ENCODE measurements at places on chromosomes 4 and X.

DNA sequence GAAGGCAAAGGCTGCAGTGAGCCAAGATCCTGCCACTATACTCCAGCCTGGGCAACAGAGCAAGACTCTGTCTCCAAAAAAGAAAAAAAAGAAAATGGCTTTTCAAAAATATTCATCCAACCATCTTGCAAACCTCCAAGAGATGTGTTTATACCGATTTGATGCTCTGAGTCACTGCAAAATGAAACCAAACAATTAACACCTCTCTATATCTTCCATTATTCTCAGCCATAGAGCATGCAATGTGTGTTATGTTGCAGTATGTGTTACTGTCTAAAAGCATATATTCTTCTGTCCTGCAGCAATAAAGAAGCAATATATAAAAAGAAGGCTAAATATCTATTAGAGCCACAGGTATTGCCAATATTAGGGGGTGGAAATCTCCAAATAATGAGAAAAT is 51.4 kb downstream of the ARAP2 start:
- DNase-seq = no peak

GRCh38 chr4:81694176-81694913 is 222.6 kb upstream of the RASGEF1B start:
- DNase-seq = no peak

GRCh38 chrX:55149242-55149641 is 60.4 kb downstream of the PAGE2 start:
- no peak for DNase-seq

DNA sequence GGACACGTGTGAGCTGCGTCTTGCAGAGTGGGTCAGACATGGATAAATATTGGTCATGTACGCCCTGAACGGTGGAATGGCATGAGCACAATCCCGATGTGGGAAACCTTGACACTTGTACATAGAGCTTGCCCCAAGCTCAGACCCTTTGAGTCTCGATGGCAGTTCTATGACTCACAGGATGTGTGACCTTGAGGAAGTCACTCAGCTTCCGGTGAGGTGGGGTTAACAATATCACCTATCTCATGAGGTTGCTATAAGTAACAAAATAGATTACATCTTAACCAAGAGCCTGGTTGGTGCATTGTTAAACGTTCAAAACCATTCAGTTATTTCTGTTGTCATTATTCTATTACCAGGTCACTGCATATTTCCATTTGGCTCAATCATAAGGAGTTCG is 109.1 kb upstream of the TBL1X start:
- peak; percentile 45 for DNase-seq

- no peak for DNase-seq
These were observed 19.8 kb downstream of the VCX3B start for GRCh38 chrX:8484360-8484949.

DNA sequence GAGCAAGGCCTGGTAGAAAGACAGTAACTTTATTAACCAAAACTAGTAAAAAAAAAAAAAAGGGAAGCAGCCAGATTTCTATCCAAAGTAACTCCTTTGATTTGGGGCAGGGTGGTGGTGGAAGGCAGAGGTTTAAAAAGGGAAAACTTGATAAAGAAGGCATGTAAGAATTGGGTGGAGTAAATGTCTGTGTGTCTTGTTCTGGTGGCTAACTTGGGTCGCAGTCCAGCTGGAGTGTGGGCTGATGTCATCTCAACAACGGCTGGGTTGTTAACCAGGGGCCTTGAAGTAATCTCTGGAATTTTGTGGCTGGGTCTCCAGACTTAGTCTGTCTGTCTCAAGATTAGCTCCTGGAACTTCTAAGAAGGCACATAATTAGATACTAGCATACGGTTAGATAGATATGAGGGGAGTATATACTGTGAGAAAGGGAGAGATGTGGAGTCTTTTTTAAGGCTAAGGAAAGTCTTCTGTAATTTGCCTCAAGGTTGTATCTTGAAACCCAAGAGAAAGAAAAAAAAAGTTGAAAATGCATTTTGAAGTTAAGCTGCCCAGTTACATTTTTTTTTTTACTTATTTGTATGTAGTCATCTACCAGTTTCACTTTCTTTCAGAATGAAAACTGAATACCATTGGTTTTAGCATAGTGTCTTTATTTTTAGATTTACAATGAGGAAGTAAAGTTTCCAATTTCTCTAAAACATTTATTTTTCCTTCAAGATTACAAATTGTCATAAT is 48.3 kb downstream of the MTHFD2L start:
- no peak for DNase-seq

GRCh38 chr4:3436798-3437581 is 4.8 kb upstream of the HGFAC start:
- no peak for DNase-seq

DNA sequence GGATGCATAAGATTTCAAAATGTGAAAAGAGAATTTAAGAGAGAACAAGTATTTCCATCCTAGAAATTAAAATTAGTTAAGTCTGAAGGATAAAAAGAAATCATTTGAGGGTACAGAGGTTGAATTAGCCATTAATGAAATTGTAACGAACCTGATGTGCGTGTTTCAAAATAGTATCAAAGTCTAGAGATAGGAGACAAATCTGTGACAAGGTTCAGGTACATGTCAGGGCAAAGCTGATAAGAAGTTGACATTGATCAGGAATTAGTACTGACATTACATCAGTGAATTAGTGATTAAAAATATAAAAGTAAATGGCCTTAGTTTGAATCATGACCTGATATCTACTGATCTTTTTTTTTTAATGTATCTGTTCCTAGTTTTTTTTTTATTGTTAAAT is 62.3 kb downstream of the UGT2B10 start:
- no peak for DNase-seq

GRCh38 chr4:80425124-80426100 is 89.9 kb downstream of the CFAP299 start:
- DNase-seq = no peak

DNA sequence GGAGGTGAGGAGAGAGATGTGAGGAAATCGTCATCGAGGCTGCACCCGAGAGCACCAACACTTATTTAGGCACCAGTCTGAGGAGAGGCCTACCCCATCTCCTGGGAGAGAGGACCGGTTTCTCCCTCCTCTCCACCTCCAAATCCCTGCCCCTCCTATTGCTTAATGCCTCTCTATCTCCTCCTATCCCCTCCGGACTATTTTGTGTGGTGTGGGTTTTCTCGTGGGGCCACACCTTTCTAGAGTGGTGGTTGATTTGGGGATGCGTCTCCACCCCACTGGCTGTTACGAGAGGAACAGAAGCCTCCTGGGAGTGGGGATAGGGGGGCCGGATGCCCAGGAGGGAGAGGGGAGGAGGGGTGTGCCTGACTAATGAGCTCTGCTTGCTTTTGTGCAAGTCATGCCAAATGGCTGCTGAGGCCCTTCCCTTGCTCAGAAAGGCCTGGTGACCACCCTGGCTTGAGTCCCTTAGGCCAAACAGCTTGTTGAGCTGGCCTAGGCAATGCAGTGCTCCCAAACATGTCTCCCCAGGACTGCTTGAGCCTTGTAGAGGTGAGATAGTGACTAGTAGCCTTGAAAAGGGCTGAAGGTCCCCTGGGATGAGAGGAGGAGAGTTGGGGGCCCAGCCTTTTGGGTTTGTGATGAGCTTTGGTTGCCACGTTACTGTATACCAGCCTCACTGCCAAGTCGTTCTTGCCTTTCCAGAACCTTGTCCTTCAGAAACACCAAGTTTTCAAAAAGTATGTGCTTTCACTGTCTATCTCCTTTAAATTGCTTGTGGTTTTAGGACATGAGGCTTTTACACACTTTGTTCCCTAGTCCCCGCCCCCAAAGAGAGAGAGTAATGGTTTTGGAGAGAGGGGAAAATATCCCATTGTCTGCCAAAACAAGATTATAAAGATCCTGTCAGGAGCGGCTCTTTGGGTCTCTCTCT is 1.2 kb downstream of the MSN start:
- peak; percentile 78 for DNase-seq

GRCh38 chrX:7120878-7121219 is 26.7 kb upstream of the STS start:
- DNase-seq = no peak

DNA sequence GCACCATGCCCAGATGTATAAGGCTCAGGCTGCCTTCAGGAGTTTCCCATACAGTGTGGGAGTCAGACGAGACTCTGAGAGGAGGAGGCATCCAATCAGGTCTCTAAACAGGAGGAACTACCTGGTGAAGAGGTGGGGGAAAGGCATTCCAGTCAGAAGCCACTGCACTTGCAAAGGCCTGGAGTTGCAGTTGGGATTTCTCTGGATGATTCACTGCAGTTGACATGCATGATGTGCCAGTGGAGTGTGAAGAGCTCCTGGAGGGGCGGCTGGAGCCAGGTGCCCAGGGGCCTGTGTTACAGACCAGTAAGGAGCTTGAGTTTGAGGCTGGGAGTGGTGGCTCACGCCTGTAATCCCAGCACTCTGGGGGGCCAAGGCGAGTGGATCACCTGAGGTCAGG is 339.1 kb downstream of the ARHGAP10 start:
- no peak for DNase-seq

GRCh38 chrX:133594156-133594555 is 178.9 kb upstream of the GPC4 start:
- DNase-seq = no peak

DNA sequence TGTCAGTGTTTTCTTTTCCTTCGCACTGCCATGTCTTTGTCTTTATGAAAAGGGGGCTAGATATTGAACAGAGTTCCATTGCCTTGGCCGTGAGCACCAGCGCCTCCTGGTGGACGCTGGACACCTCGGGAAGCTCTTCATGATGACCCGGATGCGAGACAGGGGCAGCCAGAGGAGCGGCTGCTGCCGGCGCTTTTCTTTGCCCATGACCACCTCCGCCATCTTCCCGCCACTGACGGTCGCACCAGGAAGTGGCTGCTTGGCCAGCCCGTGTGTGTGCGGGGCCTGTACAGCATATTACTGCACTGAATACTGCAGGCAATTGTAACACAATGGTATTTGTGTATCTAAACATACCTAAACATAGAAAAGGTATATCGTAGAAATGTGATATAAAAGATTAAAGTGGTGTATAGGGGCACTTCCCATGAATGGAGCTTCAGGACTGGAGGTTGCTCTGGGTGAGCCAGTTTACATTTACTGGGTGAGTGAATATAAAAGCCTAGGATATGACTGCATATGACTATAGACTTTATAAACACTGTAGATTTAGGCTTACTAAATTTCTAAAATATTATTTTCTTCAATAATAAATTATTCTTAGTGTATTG is 15.8 kb upstream of the GRIA2 start:
- peak; percentile 17 for DNase-seq

DNA sequence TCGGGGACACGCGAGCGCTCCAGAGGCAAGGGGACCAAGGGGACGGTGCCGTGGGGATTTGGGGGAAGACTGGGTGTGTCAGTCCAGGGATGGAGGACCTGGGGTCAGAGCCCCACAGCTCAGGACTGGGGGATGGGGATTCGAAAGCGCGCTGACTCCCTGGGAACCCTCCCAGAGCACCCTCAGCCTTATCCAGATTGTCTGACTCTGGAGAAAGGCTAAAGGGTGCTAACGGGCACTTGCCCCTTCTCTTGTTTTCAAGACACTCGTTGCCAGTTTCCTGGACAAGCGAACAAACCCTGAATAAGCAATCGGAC is 1.1 kb downstream of the DOCK11 start:
- no peak for DNase-seq

- DNase-seq = no peak
These were observed 68.4 kb downstream of the TBCK start for GRCh38 chr4:106247600-106247999.

All from T-helper 2 cell (primary cell).